ENCODE measurements at places on chromosomes 12 and 14. TPM values are rescaled to one million over a fixed set of nuclear protein-coding genes. Genes with fewer than 3 reads are reported as not detected.

The TTC9 gene
- total RNA-seq = 5.0 TPM

The LRP6 gene
- 64.5 TPM for total RNA-seq

The DLK1 gene
- not detected for total RNA-seq

The TESPA1 gene
- total RNA-seq = 0.42 TPM

The KLRD1 gene
- 1.5 TPM for total RNA-seq

The GYS2 gene
- not detected for total RNA-seq

The HOXC12 gene
- 1.4 TPM for total RNA-seq

The FAM222A gene
- 2.5 TPM for total RNA-seq

The SMAGP gene
- 3.9 TPM for total RNA-seq

The MANSC4 gene
- not detected for total RNA-seq

The ACTN1 gene
- 130 TPM for total RNA-seq

The TROAP gene
- total RNA-seq = 0.30 TPM

The PLD4 gene
- total RNA-seq = not detected

The MGP gene
- total RNA-seq = 187 TPM

The ARHGEF25 gene
- 57.0 TPM for total RNA-seq

The CMTM5 gene
- 31.5 TPM for total RNA-seq

The PLEKHA5 gene
- 21.3 TPM for total RNA-seq

Measured in tibial nerve (tissue), 4 donors.